ENCODE measurements at places on chromosomes 2 and 18.

DNA sequence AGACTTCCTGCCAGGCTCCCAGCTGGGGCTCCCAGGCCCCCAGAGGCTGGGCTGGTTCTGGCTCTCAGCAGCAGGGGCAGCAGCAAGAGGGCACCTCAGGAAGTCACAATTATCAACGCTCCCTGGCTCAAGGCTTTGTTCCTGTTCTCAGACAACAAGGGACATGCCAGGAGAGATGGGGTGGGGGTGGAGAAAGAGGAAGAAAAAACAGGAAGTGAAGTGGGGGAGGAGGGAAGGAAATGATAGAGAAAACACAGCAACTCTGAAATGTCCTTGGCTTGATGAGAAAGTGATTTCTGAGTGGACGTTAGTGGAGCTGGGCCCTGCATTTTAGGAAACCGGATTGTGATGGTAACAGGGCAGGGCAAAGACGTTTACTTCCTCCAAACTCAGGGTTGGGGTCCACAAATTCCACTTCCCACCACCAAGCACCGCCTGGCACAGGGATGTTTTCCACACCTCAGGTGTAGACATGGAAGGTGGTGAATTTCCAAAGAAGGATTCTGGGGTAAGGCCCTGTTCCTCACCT, 40.4 kb downstream of the CYRIA start:
- no peak for DNase-seq

DNA sequence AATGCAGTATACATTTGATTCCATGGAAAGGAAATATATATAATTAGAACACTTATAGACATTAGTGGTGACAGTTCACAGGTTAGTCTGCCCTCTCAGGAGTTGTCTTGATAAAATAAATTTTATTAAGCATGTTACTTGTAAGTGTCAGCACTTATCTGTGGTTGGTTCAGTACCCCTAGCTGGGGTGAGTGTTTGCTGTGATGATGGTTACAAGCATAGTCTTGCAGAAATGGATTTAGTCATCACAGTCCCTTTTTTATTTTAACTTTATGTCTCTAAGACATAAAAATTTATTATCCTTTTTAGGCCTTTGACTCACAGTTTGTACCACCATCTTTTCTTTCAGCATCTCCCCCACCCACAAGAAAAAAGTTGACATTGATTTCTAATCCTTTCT, 52.1 kb downstream of the NCK2 start:
- no peak for DNase-seq

- no peak for DNase-seq
Measured at GRCh38 chr2:133948610-133949290, 305.1 kb upstream of the MGAT5 start.

- DNase-seq, result no peak
Measured at GRCh38 chr2:132969371-132969985, 299.5 kb upstream of the LYPD1 start.

GRCh38 chr18:28963481-28963880, 786.6 kb upstream of the CDH2 start:
- no peak for DNase-seq

- DNase-seq, result peak; percentile 43
Measured at GRCh38 chr2:48315896-48316194, 214.1 kb upstream of the STON1 start.

- no peak for DNase-seq
Measured at GRCh38 chr2:77458216-77458615, 64.0 kb downstream of the LRRTM4 start.

- DNase-seq, result no peak
Measured at GRCh38 chr2:205995260-205995659, 90.7 kb downstream of the INO80D start.

- DNase-seq, result no peak
Measured at GRCh38 chr2:205808486-205809121, 126.3 kb downstream of the NRP2 start.

GRCh38 chr2:120738786-120739437, 3.2 kb downstream of the GLI2 start:
- DNase-seq, result no peak

- no peak for DNase-seq
Measured at GRCh38 chr2:96843538-96844268, at the start of gene ANKRD23. Gene ANKRD23, minus strand, starts transcription at chr2:96844021. Its CDS starts 29 bp downstream, at chr2:96843992.

- DNase-seq, result no peak
Measured at GRCh38 chr18:45463451-45463850, 151.8 kb upstream of the SLC14A2 start.

- no peak for DNase-seq
Measured at GRCh38 chr2:179440642-179441251, 176.1 kb upstream of the SESTD1 start.

GRCh38 chr2:152624805-152625204, 92.5 kb downstream of the PRPF40A start:
- DNase-seq, result no peak

DNA sequence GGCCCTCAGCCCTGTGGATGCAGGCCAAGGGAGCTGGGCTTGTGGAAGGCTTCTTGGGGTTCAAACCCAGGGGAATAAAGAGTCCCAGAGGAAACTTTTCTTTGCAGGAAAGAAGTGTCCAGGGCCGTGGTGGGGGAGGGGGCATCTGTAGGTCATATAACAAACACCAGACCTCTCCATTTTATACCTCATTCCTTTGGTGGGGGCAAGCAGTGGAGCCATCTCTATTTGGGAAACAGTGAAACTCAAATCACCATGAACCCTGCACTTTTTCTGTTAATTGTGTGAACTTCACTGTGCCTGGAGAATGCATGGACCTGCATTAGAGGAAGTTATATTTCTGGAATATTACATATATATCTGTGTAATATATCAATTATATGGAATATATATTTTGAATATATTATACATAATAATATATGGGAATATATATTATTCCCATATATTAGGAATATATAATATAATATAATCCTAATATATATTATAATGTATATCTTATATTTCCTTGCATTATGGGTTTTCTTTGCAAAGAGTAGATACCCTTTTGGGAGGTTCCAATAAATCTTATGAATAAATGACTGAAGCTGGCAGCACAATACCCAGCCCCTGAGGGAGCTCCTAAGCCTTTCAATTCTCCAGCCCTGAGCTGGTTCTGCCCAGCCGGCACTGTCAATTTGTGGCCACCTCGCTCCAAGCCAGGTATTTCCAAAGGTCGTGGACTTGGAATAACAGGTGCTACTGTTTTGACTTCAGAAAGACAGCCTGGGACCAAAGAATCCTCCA, 97.7 kb upstream of the PKDCC start:
- no peak for DNase-seq

GRCh38 chr2:28346587-28346986, 46.1 kb upstream of the FOSL2 start:
- DNase-seq, result no peak

- DNase-seq, result no peak
Measured at GRCh38 chr2:217746808-217747207, 256.0 kb downstream of the TNS1 start.

All from liver (tissue), 10 donors.